Cardiac fibroblast (primary cell): ENCODE measurements at places on chromosomes 7 and 10.

- DNase-seq, result peak; percentile 72
Observed at GRCh38 chr7:95871075-95871848, 98.9 kb downstream of the DYNC1I1 start.

DNA sequence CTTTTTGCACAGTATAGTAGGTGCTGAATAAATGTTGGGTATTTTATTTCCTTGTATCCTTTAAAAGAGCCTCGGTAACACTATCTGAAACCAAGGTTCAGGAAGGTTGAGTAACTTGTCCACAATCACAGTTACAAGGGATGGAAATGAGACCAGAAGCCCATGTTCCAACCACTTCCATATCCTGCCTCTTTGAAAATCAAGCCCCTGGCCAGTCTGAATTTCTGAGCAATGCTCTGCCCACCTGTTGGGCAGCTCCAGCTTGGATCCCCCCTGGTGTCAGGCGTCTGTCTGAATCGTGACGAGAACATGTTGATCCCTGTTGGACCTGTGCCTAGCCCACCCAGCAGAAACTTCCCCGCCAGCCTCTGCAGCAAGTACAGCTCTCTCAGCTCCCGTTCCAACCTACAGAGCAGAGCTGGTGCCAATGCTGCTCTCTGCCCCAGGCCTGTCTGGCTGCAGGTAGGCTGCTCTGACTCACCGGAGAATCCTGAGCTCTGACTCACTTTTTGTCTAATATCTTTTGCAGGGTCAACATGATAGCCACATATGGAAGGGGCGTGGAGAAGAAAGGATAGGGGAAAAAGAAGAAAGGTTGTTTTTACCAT lies 595.5 kb downstream of the INHBA start:
- DNase-seq, result no peak

GRCh38 chr10:71388583-71389310 lies 8.0 kb upstream of the CDH23 start:
- no peak for DNase-seq

- DNase-seq, result no peak
Observed at GRCh38 chr7:75024922-75025321, 48.7 kb downstream of the RCC1L start.

- DNase-seq, result no peak
Observed at GRCh38 chr10:62826273-62826672, 10.1 kb upstream of the EGR2 start.

DNA sequence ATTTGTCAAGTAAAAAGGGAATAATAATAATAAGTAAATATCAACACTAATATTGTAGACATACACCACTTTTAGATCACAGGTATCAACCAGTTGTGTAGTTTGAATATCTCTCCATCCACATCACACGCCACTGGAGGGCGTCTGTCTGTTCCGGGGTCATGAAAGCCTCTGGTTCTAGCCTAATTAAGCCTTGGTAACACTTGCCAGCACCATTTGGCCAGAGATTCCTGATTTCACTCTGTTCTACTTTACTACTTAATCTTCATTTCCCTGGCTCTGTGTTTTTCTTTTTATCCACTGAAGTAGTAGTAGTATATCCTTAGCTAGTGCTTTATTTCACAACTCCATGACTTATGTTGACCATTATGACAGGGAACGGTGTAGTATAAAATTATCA lies 285.6 kb upstream of the POM121L12 start:
- no peak for DNase-seq

- DNase-seq, result no peak
Observed at GRCh38 chr7:46566097-46566774, 645.2 kb upstream of the IGFBP3 start.

DNA sequence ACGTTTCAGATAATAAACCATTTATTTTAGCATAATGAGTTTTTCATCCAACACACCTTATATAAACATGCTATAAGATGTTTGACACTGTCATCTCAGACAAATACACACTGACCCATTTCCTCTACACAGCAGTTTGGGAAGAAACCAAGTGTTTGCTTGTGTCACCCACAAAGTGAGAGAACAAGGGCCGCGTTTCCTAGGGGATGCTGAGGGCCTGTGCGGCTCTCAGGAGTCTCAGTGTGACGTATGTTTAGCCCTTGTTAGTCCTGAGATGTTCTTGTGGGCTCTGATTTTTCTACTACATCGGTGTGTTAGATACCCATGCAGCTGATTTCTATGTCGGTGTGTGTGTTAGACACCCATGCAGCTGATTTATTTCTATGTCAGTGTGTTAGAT lies 266.3 kb downstream of the DIP2C start:
- no peak for DNase-seq

GRCh38 chr10:65550761-65551160 lies 1375.1 kb upstream of the LRRTM3 start:
- no peak for DNase-seq

- DNase-seq, result peak; percentile 27
Observed at GRCh38 chr10:129417870-129418269, 49.2 kb upstream of the MGMT start.

- DNase-seq, result no peak
Observed at GRCh38 chr7:99326408-99326782, 697 bp downstream of the ARPC1A start.

GRCh38 chr7:131890176-131890575 lies 333.7 kb upstream of the PODXL start:
- no peak for DNase-seq

- peak; percentile 79 for DNase-seq
Observed at GRCh38 chr10:101031796-101032636, 982 bp downstream of the SFXN3 start.

GRCh38 chr7:103432712-103433111 lies 13.3 kb downstream of the SLC26A5 start:
- DNase-seq, result no peak

DNA sequence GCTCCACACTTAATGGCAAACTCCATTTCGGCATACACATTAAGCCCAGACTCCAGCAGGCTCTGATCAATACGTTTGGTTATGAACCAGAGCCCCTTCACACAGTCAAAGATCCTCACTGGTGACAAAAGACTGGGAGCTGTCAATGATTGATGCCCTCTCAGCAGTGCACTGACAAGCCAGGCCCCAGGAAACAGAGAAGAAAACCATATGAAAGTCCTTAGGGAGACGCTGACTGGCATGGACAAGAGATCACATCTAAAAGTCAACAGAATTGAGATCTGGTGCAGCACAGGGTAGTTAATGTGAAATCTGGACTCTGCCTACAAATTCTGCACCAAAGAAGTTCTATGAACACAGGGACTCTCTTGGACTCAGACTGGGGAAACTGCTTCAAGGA lies 600.9 kb upstream of the NRP1 start:
- no peak for DNase-seq

DNA sequence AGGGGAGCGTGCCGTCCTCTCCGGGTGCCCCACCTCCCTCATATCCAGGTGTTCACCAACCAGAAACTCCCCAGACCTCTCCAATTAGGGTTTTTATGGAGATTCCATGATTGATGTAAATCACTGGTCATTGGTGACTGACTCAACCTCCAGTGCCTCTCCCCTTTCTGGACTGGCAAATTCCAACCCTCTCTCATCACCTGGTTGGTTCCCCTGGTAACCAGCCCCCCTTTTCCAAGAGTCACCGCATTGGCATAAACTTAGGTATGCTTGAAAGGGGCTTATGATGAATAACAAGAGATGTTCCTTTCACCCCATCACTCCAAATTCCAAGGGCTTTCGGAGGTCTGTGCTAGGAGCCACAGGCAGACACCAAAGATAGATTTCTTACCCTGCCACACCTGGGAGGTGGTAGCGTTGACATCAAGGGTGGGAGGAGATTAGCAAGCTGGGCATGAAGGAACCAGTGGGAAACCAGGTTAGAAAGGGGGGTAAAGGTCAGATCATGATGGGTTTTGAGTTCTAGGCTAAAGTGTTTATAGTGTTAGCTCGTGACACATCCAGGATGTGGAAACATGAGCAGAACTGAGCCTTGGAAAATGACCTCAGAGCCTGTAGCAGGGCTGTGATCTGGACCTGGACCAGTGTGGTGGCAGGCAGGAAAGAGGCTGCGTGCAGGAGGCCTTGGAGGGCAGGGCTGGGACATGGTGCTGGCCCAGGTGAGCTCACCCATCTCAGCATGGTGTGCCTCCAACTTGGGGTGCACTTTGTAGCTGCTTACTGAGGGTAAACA lies 45.1 kb downstream of the CAMK1D start:
- no peak for DNase-seq

GRCh38 chr7:48084727-48085432 lies 4.2 kb upstream of the UPP1 start:
- DNase-seq, result peak; percentile 99

GRCh38 chr7:232410-233248 lies 40.3 kb downstream of the FAM20C start:
- peak; percentile 74 for DNase-seq

GRCh38 chr7:13169356-13169755 lies 481.9 kb downstream of the ARL4A start:
- no peak for DNase-seq

DNA sequence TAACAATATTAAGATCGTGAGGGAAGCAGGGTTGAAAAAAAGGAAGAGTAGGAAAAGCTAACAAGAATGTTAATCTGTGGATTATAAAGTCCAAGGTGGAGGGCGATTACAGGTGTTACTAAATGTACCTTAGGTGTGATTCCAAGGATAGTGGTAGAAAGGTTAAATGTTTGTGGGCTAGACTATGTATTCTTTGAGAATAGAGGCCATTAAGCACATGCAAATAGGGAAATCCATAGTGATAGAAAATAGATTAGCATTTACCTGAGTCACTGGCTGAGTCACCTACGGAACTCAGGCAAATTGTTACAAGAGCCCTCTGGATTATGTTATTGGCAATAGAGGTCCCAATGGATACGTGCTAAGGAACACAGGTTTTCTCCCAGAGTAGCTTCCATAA lies 9.0 kb downstream of the MGAM2 start:
- no peak for DNase-seq

DNA sequence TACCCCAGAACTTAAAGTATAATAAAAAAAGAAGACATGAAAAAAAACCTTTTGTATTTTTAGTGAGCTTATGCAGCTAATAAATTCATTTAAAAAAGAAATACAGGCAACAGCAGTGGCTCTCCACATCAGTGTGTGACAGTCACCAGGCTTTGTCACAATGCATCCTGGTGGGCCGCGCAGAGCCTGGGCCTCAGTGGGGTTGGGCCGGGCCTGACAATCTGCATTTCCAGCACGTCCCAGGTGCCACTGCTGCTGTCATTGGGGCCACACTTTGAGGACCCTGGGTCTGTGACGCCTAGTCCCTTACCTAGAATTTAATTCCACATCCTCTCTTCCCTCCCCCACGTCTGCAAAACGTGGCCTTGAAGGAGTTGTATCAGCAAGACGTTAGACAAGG lies 284.5 kb downstream of the ADARB2 start:
- DNase-seq, result no peak

- DNase-seq, result peak; percentile 32
Observed at GRCh38 chr10:100847440-100847839, 65.3 kb upstream of the SLF2 start.

- peak; percentile 34 for DNase-seq
Observed at GRCh38 chr10:10797513-10797912, 220.2 kb upstream of the CELF2 start.

- DNase-seq, result peak; percentile 61
Observed at GRCh38 chr10:4069491-4069890, 284.5 kb upstream of the KLF6 start.

- DNase-seq, result peak; percentile 58
Observed at GRCh38 chr10:13862546-13863233, 275.9 kb downstream of the PRPF18 start.

DNA sequence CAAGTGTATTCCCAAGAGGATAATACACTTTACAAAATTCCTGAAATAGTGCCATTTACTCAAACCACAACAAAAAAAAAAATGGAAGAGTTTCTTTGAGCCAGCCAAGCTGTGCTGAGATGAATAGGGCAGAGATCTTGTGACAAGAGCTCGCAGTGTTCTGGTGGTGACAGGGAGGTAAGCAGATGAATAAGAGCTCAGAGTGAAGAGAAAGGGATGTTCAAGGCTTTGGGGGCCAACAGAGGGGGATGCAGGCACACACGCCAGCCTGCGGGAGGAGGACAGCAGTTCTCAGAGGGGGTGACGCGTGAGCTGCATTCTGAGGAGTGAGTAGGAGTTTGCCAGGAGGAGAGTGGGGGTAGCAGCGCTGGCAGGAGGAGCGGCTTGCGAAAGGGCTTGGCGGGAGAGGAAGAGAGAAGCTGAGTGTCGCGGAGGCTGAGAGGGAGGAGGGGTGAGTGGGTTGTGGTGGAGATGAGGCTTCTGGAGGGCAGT lies 194.4 kb upstream of the IMMP2L start:
- peak; percentile 81 for DNase-seq

DNA sequence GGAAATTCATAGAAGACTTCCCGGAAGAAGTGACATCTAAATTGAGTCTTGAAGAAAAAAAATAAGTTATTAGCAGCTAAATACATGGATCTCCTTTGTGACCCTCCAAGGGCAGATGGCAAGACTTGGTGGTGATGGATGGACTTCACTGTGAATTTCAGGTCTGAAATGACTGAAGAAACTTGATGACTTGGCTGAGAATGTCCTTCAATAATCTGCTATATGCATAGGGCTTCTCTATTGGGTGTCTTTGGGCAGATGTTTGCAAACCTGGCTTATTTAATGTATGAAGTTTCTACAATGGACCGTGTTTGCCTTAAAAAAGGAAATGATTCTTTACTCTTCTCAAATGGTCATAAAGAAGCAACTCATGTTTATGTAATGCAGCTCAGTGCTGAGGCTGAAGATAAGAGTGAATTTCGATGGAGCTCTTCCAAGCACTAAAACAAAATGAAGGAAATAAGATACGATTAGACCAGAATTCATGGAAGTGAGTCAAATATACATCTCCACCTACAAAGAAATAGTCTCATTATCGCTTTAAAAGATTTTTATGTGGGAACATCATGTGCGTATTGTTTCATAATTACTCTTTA lies 116.6 kb upstream of the WDR11 start:
- peak; percentile 62 for DNase-seq

- DNase-seq, result no peak
Observed at GRCh38 chr7:25395976-25396375, 167.7 kb upstream of the NPVF start.

- DNase-seq, result no peak
Observed at GRCh38 chr10:128017822-128018221, 108.4 kb downstream of the MKI67 start.
